ENCODE measurements at places on chromosomes 4 and X.
A peak's percentile ranks its signal among the peaks of the same experiment; 100 is the strongest.

GRCh38 chr4:11368701-11369115 is 60.0 kb downstream of the HS3ST1 start:
- DNase-seq = no peak

DNA sequence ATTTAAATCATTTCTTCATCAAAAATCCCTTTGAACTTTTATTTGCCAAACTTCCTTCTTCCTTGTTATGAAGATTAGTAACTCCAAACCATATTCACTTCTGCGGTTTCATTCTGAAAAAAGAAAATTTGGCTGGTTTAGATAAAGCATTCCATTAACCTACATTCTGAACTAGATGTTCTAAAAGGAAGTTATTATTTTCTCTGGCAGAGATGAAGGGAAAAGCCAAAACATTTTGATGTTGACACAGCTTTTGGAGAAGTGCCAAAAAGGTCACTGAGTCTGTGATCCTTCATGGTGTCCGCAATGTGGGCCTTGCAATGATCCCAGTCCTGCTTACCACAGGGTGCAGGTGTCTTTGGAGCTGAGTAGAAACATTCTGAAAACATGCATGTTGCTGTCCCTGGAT is 36.0 kb downstream of the CXCL8 start:
- DNase-seq = no peak

DNA sequence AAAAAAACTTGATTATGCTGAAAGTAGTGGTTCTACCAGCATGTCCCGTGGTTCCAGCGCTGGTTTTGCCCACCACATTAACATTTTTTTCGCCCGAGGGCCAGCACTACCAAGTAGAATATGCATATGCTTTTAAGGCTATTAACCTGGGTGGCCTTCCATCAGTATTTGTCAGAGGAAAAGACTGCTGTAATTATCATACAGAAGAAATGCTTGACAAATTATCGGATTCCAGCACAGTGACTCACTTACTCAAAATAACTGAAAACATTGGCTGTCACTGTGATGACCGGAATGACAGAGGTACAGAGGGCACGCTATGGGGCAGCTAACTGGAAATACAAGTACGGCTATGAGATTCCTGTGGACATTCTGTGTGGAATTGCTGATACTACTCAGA is 34.6 kb downstream of the PRPS2 start:
- DNase-seq = no peak

DNA sequence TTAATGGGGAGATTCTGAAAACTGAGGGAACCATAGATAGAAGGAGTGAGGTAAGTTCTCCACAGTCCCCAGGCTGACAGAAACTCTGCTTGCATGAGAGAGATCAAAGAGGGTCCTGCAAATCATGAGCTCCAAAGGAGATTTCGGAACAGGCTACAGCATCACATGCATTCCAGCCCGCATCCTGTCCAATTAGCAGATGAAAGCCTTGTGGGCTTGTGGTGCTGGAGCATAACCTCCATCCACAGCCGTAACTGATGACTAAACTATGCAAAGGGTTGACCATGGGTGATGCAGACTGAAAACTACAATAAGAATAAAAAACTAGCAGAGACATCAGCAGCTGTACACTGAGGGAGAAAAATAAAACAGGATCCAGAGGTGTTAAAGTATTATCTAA is 654.5 kb downstream of the TLL1 start:
- DNase-seq = no peak

DNA sequence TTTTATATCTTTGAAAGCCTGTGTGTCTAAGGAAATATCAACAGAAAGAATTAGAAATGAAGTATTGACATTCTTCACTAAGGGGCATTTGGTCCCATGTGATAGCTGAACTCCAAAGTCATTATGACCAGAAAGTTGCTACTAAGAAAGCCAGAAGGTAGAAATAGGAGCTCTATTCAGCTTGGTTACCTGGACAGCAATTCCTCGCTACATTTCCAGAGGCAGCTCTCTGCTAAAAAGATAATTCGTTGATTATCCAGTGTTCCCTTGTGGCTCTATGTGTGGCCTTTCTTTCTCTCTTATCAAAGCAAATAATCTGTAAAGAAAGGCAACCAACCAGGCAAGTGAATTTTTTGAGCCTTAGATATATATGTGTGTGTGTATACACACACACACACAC is 341.3 kb downstream of the ADGRL3 start:
- DNase-seq = no peak

DNA sequence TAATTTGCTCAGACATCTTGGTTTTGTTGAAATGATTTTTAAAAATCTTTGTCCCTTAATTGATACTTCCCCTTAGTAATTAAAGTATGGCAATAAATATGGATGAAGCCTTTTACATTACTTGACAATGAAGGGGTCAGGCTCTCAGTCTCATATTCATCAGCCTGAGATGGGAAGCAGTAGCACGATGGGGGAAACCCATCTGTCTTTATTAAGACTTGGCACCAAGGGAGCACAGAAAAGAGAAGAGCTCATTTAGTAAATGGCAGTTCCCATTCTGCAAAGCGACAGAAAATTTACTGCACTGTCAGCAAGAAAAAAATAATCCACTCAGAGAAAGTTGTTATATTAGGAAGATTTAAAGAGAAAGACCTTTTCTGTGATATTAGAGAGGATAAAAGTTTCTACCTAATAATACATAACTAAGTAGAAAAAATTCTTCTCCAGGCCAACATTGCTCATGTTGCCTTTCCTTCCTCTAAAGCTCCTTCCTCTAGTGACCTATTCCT is 7.9 kb upstream of the SERTM2 start:
- no peak for DNase-seq

DNA sequence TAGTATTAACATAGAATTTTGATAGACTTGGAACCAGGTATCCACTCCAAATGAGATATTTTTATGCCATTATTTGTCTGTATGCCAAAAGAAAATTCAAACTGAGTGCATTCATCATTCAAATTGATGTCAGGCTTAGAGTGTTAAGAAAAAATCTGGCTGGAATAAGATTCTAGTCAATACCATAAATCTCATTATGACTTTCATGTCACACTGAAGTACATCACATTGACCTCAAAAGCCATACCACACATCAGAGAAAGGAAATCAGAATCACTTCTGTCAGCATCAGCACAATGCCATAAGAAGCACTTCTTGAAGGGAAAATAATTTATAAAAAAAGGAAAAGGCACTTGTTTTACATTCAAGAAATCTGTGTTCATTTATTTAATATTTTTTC is 119.0 kb upstream of the BMP3 start:
- DNase-seq = no peak

DNA sequence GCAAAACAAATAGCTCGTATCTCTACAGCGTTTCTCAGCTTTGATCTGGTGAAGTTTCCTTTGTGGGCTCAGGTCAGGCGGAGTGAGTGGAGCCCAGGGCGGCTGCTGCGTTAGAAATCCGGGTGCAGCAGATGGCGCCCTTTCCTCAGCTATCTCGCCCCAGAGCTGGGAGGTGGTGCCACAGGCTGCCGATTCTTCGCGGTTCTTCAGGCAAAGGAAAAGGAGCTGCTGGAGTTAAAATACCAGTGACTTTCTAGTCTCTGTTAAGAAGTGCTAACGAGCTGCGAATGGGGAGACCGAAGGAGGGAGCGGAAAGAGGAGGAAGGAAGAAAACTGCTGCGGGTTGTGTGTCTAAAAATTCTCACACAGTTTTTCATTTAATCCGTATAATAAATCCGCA is 114.6 kb downstream of the CPE start:
- DNase-seq = peak; percentile 58

- DNase-seq = no peak
Measured at GRCh38 chr4:31045724-31046318, 325.7 kb downstream of the PCDH7 start.

DNA sequence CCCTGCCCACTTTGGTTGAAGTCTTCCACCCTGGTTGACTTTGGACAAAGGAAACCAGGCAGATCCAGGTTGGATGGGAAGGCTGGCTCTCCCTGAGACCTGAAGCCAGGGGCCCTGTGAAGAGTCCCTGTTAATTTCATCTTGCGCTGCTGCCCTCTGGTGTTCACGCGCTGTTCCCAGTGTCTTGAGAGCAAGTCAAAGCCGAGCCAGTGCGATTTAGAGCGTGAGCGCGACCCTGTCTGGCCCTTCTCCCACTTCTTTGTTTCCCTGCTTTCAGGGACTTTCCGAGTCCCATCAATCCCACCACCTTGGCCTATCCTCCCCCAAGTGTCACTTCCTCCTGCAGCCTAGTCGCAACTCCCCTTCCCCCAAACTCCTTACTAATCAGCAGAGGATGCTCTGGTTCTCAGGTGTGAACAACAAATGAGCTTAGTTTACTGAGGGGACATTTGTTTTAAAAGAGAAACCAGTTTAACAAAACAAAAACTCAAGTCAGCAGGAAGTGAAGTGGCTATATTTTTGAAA is 25.8 kb upstream of the CHRNA9 start:
- DNase-seq = peak; percentile 89

GRCh38 chr4:5683566-5683965 is 24.8 kb downstream of the EVC2 start:
- no peak for DNase-seq

GRCh38 chr4:129545599-129546278 is 449.8 kb downstream of the C4orf33 start:
- no peak for DNase-seq

GRCh38 chrX:80430826-80431504 is 10.7 kb downstream of the TENT5D start:
- no peak for DNase-seq

DNA sequence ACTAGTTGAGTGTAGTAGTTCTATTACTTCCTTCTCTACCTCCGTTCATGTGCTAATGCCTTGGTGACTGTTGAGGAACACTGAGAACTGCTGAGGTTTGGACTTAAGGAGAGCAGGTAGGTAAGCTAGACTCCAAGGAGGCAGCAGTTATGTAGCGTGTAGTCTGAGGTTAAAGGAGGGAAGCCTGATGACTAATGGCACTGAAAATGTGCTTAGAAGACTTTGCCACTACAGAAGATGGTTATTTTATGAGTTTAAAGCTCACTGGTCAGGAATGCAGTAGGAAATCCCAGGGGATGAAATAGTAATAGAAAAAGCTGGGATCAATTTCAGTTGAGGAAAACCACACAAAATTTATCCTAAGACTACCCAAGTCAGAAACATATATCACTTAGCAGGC is 1077.3 kb downstream of the RAPGEF2 start:
- DNase-seq = no peak

GRCh38 chrX:32597777-32598176 is 613.6 kb downstream of the DMD start:
- DNase-seq = no peak

GRCh38 chr4:2065106-2065930 is 6.2 kb downstream of the NAT8L start:
- no peak for DNase-seq

- no peak for DNase-seq
Measured at GRCh38 chrX:47523713-47524166, 37.3 kb upstream of the ARAF start.

- no peak for DNase-seq
Measured at GRCh38 chr4:149296503-149296902, 519.1 kb downstream of the IQCM start.

DNA sequence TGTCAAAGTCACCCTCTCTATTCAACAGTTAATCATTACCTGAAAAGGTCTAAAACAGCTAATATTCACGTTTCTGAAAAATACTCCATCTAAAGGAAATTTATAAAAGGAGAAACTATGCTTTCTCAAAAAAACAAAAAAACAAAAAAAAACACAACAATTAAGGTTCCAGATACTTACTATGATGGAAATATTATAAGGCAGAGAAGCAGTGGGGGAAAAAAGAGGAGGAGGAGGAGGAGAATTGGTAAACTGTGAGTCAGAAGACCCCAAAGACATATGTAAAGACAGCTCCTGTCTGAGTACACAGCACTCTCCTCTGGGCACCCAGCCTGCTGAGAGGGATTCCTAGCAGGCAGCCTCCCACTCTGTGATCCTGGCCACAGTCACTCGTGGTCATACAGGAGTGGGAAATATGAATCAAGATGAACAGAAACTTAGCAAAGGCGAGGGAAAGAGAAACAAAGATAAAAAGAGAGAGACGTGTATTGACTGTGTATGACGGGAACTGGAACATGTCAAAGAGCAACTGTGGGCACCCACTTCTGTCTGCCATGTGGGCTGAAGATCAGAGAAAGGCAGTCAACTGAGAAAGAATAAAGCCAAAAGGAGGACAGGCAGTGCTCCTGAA is 12.5 kb downstream of the KLHL15 start:
- DNase-seq = peak; percentile 39

- no peak for DNase-seq
Measured at GRCh38 chr4:77600521-77601451, 4.8 kb upstream of the CXCL13 start.

GRCh38 chr4:159455675-159456237 is 352.9 kb downstream of the RAPGEF2 start:
- DNase-seq = no peak

- no peak for DNase-seq
Measured at GRCh38 chr4:36310793-36311192, 29.4 kb downstream of the DTHD1 start.

GRCh38 chr4:36392916-36393315 is 111.5 kb downstream of the DTHD1 start:
- no peak for DNase-seq

DNA sequence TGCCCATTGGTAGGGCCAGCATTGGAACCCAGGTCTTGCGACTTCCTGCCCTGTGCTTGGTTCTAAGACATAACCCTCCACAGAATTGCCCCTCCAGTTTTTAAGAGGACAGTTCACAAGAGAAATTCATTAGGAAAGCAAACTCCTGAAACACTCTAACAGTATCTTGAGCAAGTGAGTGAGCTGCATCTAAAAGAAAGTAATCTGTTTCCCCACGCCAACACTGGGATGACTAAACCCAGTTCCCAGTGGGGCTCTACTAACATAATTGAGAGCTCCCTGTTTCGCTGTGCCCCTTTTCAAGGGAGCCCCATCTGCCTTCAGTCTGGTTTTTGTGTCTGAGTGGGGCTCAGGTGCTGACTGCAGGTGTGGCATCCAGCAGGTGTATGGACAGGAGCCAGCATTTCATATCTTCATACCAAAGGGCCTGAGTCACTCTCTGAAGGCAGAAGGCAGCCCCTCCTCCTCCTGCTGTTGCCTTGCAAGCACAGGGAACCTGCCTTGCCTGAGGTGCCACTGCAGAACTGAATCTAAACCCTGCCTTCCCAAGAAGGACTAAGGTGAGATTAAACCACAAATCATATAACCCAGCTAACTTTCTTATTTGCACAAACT is 8.0 kb downstream of the AMOT start:
- DNase-seq = no peak

DNA sequence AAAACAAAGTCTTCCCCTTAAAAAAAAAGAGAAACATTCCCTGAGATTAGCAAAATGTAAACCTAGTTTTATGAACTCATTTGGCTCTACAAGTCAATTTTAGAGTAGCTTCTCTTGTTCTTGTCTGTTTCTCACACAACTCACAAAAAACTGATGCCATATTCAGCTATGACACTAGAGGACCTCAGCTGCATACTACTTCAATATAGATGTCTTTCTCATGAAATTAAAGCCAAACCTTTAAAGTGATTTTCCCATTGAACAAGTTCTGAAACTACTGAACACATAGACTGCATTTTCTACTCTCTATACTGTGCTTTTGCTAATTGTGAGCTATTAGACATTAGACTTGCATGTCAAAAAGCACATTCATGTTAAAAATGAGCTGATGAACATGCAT is 49.8 kb downstream of the TBCK start:
- no peak for DNase-seq

Measured in activated T-cell treated with anti-CD3 and anti-CD28 coated beads, Interleukin-2, amount 50 U/mL, for 4 hours (primary cell).